ENCODE measurements at places on chromosomes 6 and 20. TPM values are rescaled to one million over a fixed set of nuclear protein-coding genes. Genes with fewer than 3 reads are reported as not detected.

GUCA1A gene
- total RNA-seq = not detected

COL20A1 gene
- not detected for total RNA-seq

NHSL1 gene
- 19.1 TPM for total RNA-seq

ABCC10 gene
- 30.7 TPM for total RNA-seq

SEMG1 gene
- not detected for total RNA-seq

ZFP57 gene
- 2.7 TPM for total RNA-seq

CD24 gene
- total RNA-seq = not detected

CDH26 gene
- under 0.01 TPM for total RNA-seq

NR2E1 gene
- not detected for total RNA-seq

SOX18 gene
- total RNA-seq = not detected

SYNDIG1 gene
- under 0.01 TPM for total RNA-seq

EPHA7 gene
- 0.39 TPM for total RNA-seq

GSTA3 gene
- not detected for total RNA-seq

GTSF1L gene
- not detected for total RNA-seq

SLC17A3 gene
- total RNA-seq = not detected

TAAR9 gene
- not detected for total RNA-seq

PSORS1C2 gene
- not detected for total RNA-seq

RBM38 gene
- total RNA-seq = 7.4 TPM

LCA5 gene
- total RNA-seq = 2.9 TPM

GRM1 gene
- total RNA-seq = under 0.01 TPM

MARCKS gene
- 43.0 TPM for total RNA-seq

GJA10 gene
- total RNA-seq = not detected

TRIM40 gene
- total RNA-seq = not detected

SLC22A2 gene
- total RNA-seq = not detected

DUSP15 gene
- not detected for total RNA-seq

FBXO30 gene
- 10.2 TPM for total RNA-seq

HLA-G gene
- not detected for total RNA-seq

CMTR1 gene
- total RNA-seq = 32.0 TPM

MYB gene
- total RNA-seq = under 0.01 TPM

SNAP25 gene
- 4.5 TPM for total RNA-seq

POPDC3 gene
- 23.7 TPM for total RNA-seq

DDX43 gene
- total RNA-seq = 0.39 TPM

SLC24A3 gene
- under 0.01 TPM for total RNA-seq

C6orf141 gene
- 6.5 TPM for total RNA-seq

ASIP gene
- not detected for total RNA-seq

SLC35D3 gene
- total RNA-seq = not detected

PPP1R3G gene
- 1.8 TPM for total RNA-seq

AKAP12 gene
- 133 TPM for total RNA-seq

NRSN2 gene
- total RNA-seq = 20.5 TPM

ARHGAP40 gene
- not detected for total RNA-seq

NKX2-4 gene
- total RNA-seq = not detected

ENPP5 gene
- total RNA-seq = 0.78 TPM

C6orf89 gene
- total RNA-seq = 33.4 TPM

DPM1 gene
- 58.8 TPM for total RNA-seq

BMP7 gene
- not detected for total RNA-seq

MAD2L1BP gene
- 16.0 TPM for total RNA-seq

SIRPB2 gene
- total RNA-seq = not detected
